ENCODE measurements at places on chromosomes 2 and 18. TPM values are rescaled to one million over a fixed set of nuclear protein-coding genes. Genes with fewer than 3 reads are reported as not detected.
A peak's percentile ranks its signal among the peaks of the same experiment; 100 is the strongest.

GRCh38 chr18:22314001-22314400 is 103.7 kb downstream of the CTAGE1 start:
- no peak overlapping the region for H3K4me3 ChIP-seq
- no peaks in the 10 kb centered on the region for H3K27me3 ChIP-seq
- no peak overlapping the region for H3K27ac ChIP-seq
- H3K4me1 ChIP-seq = peaks cover 1% of the 10 kb centered on the region
- no peak for DNase-seq

DNA sequence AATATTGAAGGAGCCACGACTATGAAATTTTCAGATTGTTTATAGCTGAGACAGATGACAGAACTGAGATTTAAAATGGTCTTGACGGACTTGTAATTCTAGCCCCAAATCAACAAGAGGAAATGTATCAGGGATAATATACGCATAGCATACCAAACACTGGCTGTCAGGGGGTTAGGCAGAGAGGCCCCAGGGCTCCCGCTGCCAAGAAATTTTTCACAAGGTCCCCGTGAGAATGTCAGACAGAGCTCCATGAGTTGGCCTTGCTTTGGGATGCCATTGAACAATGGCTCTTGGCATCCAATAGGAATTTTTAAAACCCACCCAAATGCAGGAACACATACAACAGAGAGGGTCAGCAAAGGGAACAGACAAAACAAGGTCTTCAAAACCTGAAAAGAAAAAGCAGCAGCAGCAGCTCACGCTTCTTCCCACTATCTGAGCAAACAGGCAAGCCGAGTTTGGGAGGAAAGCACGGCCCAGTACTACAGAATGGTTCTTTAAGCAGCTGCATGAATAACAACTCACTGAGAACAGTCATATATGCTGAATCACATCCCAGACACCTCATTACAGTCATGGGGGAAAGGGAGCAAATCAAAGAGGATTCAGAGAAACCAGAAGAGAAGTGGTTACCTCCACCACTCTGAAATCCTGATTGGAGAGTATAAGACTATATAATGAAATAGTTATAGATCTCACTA is 445.6 kb downstream of the RND3 start:
- no peaks in the 10 kb centered on the region for H3K27me3 ChIP-seq
- no peak for DNase-seq
- no peak overlapping the region for H3K27ac ChIP-seq
- no peaks in the 10 kb centered on the region for H3K4me1 ChIP-seq
- no peaks in the 10 kb centered on the region for H3K36me3 ChIP-seq
- no peak overlapping the region for H3K4me3 ChIP-seq

- H3K36me3 ChIP-seq = no peaks in the 10 kb centered on the region
- peak overlapping the region; percentile 71 for H3K4me3 ChIP-seq
- H3K27me3 ChIP-seq = no peaks in the 10 kb centered on the region
- peak overlapping the region; percentile 72 for H3K27ac ChIP-seq
- peak; percentile 38 for DNase-seq
These were observed 24.5 kb upstream of the SMAD7 start for GRCh38 chr18:48975120-48975816.

GRCh38 chr18:12091538-12092141 is 2.0 kb upstream of the ANKRD62 start:
- H3K36me3 ChIP-seq = no peaks in the 10 kb centered on the region
- no peaks in the 10 kb centered on the region for H3K27me3 ChIP-seq
- H3K4me1 ChIP-seq = no peaks in the 10 kb centered on the region

Gene EVX2
- total RNA-seq = 1.5 TPM

GRCh38 chr2:159201360-159202063 is 85.0 kb downstream of the WDSUB1 start:
- H3K36me3 ChIP-seq = no peaks in the 10 kb centered on the region
- no peak overlapping the region for H3K4me3 ChIP-seq
- H3K27ac ChIP-seq = no peak overlapping the region
- no peak for DNase-seq
- no peaks in the 10 kb centered on the region for H3K27me3 ChIP-seq
- H3K4me1 ChIP-seq = no peaks in the 10 kb centered on the region

DNA sequence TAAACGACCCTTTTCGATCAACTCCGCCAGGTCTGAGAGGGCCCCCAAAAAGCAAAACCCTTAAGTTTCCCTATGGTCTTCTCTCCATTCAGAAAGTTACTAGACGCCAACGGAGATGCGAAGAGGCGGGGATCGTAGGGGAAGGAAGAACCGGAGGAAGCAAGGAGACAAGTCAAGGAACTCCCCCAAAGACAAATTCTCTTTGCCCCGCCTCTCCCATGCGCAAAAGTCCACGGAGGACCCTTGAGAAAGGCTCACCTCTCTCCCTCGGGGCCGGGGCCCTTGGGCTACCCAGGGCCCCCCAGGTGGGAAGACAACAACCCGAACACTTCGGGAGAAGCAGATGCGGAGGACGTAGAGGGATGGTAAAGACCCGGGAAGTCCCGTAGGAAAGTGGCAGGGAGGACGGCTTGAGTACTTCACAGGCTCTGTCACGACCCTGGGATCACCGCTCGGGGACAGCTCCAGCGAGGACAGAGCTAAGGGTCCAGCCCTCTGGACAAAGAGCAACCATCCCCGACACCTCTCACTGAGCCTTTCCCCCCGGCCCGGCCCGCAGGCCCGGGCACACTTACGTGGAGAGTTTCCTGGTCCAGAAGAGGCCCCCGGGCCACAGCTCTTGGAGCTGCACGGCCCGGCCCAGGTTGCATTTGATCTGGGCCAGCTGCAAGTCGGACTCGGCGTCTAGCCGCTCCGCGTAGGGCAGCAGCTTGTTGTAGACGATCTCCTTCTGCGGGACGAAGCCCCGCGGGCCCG is 647 bp downstream of the PSME4 start:
- H3K4me1 ChIP-seq = peaks cover 30% of the 10 kb centered on the region
- H3K27ac ChIP-seq = peak overlapping the region; percentile 97
- H3K4me3 ChIP-seq = peak overlapping the region; percentile 98
- H3K36me3 ChIP-seq = no peaks in the 10 kb centered on the region
- H3K27me3 ChIP-seq = no peaks in the 10 kb centered on the region
- DNase-seq = peak; percentile 58

Gene APLF
- total RNA-seq = 14.7 TPM

Gene SERPINB3
- 1.1 TPM for total RNA-seq

DNA sequence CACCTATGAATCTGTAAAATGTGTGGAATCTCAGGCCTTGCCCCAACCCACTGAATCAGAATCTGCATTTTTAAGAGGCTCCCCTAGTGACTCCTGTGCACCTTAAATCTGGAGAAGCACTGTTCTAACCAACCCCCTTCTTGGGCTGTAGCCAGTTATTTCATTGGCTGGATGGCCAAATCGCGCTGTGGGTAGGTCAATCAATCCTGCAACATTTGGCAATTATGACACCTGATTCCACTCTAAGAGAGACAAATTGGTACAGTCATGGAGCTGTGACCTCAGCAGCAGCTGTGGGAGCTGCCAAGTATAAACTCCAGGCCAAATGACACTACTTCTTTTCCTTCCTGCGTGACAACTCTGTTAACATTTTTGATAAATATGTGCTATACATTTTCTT is 208.7 kb downstream of the CLIP4 start:
- DNase-seq = no peak
- no peaks in the 10 kb centered on the region for H3K4me1 ChIP-seq
- no peaks in the 10 kb centered on the region for H3K36me3 ChIP-seq
- H3K27me3 ChIP-seq = no peaks in the 10 kb centered on the region
- no peak overlapping the region for H3K4me3 ChIP-seq

DNA sequence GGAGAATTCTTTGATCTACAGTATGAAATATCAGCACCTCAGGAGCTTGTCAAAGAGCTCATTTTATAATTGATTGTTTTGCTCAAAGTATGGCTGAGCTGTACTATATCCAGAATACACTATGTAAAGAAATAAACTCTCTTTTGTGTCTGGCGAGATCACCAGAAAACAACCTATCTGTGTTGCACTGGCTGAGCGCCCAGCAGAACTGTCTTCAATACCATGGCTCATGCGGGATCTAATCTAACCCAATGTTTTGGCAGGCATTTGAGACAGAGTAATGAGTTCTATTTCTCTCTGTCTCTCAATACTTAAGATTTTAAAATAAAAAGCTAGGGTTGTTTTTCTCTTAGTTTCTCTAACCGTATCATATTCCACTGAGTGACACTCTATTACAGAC is 192.4 kb downstream of the L3MBTL4 start:
- no peaks in the 10 kb centered on the region for H3K36me3 ChIP-seq
- peak; percentile 77 for DNase-seq
- H3K27me3 ChIP-seq = no peaks in the 10 kb centered on the region
- H3K4me1 ChIP-seq = no peaks in the 10 kb centered on the region
- H3K27ac ChIP-seq = no peak overlapping the region

DNA sequence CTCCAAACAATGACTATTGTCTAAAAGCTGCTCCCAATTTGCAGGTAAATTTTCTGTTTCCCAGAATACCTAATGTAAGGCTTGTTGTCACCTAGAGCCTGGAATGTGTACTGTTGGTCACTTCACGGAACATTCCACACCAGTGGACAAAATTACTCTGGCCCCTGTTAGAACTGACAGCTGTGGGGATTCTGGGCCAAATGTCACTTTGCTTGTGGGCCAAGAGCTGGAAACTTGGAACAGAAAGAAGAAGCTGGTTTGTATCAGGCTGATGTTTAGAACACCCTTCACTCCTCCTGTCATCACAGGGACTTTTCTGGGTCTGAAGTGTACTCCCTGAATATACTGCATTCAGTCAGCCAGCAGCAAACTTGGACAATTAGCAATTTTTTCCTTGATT is 495.6 kb upstream of the SYT4 start:
- H3K27ac ChIP-seq = no peak overlapping the region
- no peaks in the 10 kb centered on the region for H3K4me1 ChIP-seq
- no peak for DNase-seq
- H3K36me3 ChIP-seq = no peaks in the 10 kb centered on the region
- no peaks in the 10 kb centered on the region for H3K27me3 ChIP-seq

Gene WNT6
- 5.5 TPM for total RNA-seq

GRCh38 chr2:207839028-207839427 is 69.3 kb upstream of the FZD5 start:
- DNase-seq = no peak
- no peaks in the 10 kb centered on the region for H3K27me3 ChIP-seq
- no peaks in the 10 kb centered on the region for H3K36me3 ChIP-seq
- no peak overlapping the region for H3K27ac ChIP-seq
- no peaks in the 10 kb centered on the region for H3K4me1 ChIP-seq
- no peak overlapping the region for H3K4me3 ChIP-seq

- H3K4me3 ChIP-seq = no peak overlapping the region
- H3K4me1 ChIP-seq = peaks cover 4% of the 10 kb centered on the region
- no peak overlapping the region for H3K27ac ChIP-seq
These were observed 57.4 kb downstream of the TRPM8 start for GRCh38 chr2:233974530-233975071.

Gene MXD1
- 8.4 TPM for total RNA-seq

Gene EMX1
- 11.3 TPM for total RNA-seq

Gene TFPI
- total RNA-seq = 10.5 TPM

GRCh38 chr2:198807131-198807530 is 650.6 kb downstream of the SATB2 start:
- H3K4me3 ChIP-seq = no peak overlapping the region
- no peak for DNase-seq

Gene GTF3C2
- total RNA-seq = 91.3 TPM

Gene ABCG8
- 0.24 TPM for total RNA-seq

Gene COL4A4
- 3.0 TPM for total RNA-seq

- no peaks in the 10 kb centered on the region for H3K27me3 ChIP-seq
- no peaks in the 10 kb centered on the region for H3K36me3 ChIP-seq
- no peak overlapping the region for H3K4me3 ChIP-seq
- H3K27ac ChIP-seq = no peak overlapping the region
- no peak for DNase-seq
These were observed 2.1 kb downstream of the TMEM37 start for GRCh38 chr2:119433636-119434327.

- no peaks in the 10 kb centered on the region for H3K36me3 ChIP-seq
- H3K4me1 ChIP-seq = no peaks in the 10 kb centered on the region
- no peak overlapping the region for H3K27ac ChIP-seq
- DNase-seq = no peak
- H3K27me3 ChIP-seq = no peaks in the 10 kb centered on the region
These were observed 1242.4 kb upstream of the ACVR2A start for GRCh38 chr2:146602383-146602782.

GRCh38 chr18:8503248-8503647 is 106.0 kb upstream of the RAB12 start:
- H3K4me1 ChIP-seq = no peaks in the 10 kb centered on the region
- no peak for DNase-seq
- no peak overlapping the region for H3K4me3 ChIP-seq
- no peaks in the 10 kb centered on the region for H3K27me3 ChIP-seq
- no peak overlapping the region for H3K27ac ChIP-seq
- no peaks in the 10 kb centered on the region for H3K36me3 ChIP-seq

Gene MALT1
- 30.3 TPM for total RNA-seq

DNA sequence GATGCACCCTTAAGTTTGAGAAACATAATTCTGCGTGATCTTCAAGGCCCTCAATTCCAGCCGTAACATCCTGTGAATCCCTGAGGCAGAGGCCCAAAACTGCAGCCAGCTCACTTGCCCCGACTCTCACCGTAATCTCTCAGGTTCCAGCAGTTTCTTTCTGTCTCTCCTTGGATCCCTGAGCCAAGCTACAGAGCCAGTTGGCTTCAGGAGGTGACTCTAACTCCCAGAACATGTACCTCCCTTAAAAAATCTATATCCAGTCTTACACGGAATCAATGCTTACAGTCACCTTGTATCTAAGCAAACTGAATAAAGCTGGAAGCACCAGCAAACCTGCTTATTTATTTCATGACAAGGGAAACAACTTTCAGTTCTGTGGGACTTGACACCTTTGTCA is 300.4 kb downstream of the SETBP1 start:
- peaks cover 4% of the 10 kb centered on the region for H3K4me1 ChIP-seq
- H3K4me3 ChIP-seq = no peak overlapping the region
- no peaks in the 10 kb centered on the region for H3K36me3 ChIP-seq
- no peak overlapping the region for H3K27ac ChIP-seq

- no peak for DNase-seq
- H3K36me3 ChIP-seq = no peaks in the 10 kb centered on the region
- peaks cover 43% of the 10 kb centered on the region for H3K4me1 ChIP-seq
- H3K4me3 ChIP-seq = no peak overlapping the region
These were observed 81.3 kb upstream of the PELI1 start for GRCh38 chr2:64225491-64225890.

DNA sequence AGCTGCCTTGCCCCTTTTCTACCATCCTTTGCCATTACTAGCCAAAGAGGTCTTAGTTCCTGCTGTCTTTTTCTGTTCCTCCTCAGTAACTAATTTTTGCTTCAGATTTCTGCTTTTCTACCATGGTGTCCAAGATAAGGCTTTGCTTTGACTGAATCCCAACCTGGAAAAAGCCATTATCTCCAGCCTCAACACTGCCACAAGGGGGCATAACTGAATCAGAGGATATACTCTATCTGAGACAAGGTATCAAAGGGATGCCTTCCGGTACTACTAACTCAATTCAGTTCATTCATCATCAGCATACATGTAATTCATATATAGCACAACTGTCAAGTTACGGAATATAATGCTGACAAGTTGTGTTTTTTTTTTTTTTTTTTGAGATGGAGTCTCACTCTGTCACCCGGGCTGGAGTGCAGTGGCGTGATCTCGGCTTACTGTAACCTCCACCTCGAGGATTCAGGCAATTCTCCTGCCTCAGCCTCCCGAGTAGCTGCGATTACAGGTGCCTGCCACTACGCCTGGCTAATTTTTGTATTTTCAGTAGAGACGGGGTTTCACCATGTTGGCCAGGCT is 11.4 kb downstream of the OSGEPL1 start:
- H3K27ac ChIP-seq = no peak overlapping the region
- DNase-seq = peak; percentile 61
- no peaks in the 10 kb centered on the region for H3K27me3 ChIP-seq
- no peaks in the 10 kb centered on the region for H3K36me3 ChIP-seq
- H3K4me1 ChIP-seq = no peaks in the 10 kb centered on the region
- H3K4me3 ChIP-seq = no peak overlapping the region
